ENCODE measurements at places on chromosomes 2 and 18. TPM values are rescaled to one million over a fixed set of nuclear protein-coding genes. Genes with fewer than 3 reads are reported as not detected.

RRM2 gene
- total RNA-seq, result 163 TPM

DNA sequence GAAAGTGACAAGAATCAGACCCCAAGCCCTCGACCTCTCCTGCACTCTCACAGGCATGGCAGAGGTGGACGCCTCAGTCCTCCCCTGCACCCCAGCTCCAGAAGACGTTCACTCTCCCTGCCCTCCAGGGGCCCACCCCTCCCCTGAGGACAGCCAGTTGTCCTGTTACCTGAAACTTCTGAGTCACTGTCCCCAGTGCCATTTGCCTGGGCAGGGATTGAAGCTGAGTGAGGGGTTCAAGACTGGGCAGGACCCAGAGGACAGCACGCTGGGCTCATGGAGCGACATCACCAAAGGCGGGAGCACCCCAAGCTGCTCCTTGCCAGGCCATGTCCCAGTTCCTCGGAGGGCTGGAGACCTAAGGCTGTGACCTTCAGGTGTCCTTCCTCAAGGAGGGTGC, 34.2 kb upstream of the COL6A3 start:
- DNase-seq, result no peak

NMS gene
- total RNA-seq, result not detected

DYNC1I2 gene
- total RNA-seq, result 75.4 TPM

CPLX4 gene
- not detected for total RNA-seq

- DNase-seq, result no peak
These were observed 1073.4 kb upstream of the ZEB2 start for GRCh38 chr2:145593280-145593679.

GRCh38 chr2:208062113-208062512, 36.8 kb upstream of the PLEKHM3 start:
- no peak for DNase-seq

- DNase-seq, result no peak
These were observed 333.0 kb upstream of the SLC14A2 start for GRCh38 chr18:45282101-45282812.

DNA sequence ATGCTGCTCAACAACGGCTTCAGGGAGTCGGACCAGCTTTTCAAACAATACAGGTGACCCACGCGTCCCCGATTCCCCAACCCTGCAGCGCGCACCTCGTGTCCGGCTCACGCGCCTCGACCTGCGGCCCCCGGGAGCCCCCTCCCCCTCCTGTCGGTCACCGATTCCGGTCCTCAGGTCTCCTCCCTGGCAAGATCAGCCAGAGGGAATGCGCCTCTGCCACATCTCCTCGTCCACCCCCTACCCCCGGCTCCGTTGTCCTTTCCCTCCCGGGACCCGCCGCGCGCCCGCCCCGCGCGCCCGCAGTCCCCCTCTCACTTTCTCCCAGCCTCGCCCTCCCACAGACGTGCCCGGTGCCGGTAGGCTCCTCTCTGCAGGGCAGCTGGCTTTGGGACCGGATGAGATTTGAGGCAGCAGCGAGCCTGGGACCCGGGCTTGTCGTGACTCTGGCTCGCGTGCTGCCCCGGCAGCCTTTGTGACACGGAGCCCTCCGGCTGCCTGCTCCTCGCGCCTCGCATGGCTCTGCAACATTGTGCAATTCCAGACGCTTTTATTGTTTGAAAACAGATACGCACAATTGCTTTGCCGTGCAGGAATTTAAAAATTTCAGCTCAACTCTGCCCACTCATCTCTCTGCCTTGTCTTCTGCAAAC, 558 bp downstream of the TTC39C start:
- peak; percentile 51 for DNase-seq

GRCh38 chr2:110948027-110948674, 172.6 kb upstream of the BCL2L11 start:
- DNase-seq, result no peak

DNA sequence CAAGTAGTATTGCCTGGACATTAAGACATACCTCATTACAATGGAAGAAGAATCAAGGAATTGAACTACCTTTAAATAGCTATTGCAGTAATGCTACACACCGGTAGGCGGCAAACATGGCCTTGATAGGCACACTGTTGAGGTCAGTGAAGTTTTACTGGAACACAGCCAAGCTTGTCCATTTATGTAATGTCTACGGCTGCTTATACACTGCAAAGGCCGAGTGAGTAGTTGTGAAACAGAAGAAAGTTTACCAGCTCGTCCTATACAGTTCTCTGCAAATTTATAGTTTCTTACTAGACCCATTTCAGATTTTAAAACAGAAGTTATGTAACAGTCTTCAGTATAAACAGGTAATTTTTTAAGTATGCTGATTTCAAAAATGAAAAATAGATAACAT, 38.8 kb downstream of the PPP4R1 start:
- DNase-seq, result peak; percentile 49

DNA sequence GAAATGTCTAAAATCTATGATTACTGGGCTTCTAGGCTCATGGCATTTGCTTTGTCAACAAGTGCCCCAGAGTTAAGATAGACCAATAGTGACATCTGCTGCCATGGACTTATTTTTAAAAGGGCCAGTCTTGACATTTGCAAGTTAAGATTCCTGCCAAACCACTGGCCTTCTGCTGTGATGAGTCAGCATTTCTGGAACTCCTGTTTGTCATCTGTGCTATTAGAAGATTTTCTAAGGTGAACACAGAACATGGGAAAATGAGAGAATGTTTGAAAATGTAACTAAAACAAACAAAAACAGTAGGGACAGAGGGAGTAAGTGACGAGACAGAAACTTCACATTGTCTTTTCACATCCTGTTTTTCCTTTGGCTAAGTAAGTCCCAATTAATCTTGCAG, 93.7 kb upstream of the WDR75 start:
- DNase-seq, result no peak

DNA sequence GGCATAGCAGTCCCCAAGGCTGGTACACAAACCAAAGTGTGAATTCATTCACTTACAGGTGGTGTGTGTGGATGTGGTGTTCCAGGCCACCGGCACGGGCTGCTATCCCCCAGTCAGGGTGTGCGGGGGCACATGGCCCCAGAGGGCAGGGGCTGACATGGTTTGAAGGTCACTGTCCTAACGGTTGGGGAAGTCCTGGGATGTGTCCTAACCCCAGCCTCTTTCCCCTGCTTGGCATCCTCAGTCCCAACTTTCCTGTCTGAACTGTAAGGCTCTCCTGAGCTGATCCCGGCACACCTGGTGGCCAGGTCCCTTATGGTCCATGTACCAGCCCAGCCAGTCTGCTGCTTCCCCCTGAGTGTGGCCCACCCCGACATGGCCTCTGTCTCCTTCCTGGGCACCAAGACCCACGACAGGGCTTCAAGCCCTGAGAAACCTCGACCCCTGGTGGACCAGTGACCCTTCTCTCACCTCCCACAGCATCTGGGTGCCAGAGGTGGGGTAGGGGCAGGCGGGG, 2.4 kb upstream of the TMEM185B start:
- DNase-seq, result no peak

CDH7 gene
- total RNA-seq, result 0.29 TPM

SRD5A2 gene
- not detected for total RNA-seq

GRCh38 chr18:60020107-60020925, 120.5 kb downstream of the PMAIP1 start:
- DNase-seq, result no peak

DNA sequence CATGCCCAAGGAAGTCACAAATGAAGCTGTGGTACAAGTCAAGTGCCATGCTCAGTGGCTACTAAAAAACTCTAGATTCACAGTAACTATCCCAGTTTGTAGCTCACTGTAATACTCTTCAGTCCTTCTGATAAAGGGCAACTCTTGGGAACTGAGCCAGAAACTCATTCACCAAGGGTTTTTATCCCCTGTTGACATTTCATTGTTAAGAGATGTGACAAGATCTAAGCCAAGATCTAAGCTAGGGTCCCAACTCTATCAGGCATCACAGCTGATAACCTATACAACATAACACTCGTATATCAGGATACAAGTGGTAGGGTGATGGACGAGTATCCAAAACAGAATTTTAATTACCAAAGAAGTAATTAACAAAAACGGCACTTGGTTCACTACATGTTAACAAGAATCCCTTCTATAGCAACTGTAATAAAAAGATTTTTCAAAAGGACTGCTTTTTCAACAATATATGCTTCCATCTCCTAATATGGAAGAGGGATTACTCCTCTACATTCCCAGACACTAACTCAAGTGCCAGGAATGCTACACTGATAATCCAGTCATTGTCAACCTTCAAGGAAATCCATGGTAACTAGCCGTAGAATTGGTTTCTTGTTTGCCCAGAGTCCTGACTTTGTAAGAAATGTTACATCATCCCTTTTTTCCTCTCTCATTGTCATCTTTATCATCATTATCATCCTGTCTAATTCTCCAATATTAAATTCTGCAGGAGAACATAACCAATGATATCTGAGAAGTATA, 111.7 kb downstream of the CDH2 start:
- DNase-seq, result no peak

DNA sequence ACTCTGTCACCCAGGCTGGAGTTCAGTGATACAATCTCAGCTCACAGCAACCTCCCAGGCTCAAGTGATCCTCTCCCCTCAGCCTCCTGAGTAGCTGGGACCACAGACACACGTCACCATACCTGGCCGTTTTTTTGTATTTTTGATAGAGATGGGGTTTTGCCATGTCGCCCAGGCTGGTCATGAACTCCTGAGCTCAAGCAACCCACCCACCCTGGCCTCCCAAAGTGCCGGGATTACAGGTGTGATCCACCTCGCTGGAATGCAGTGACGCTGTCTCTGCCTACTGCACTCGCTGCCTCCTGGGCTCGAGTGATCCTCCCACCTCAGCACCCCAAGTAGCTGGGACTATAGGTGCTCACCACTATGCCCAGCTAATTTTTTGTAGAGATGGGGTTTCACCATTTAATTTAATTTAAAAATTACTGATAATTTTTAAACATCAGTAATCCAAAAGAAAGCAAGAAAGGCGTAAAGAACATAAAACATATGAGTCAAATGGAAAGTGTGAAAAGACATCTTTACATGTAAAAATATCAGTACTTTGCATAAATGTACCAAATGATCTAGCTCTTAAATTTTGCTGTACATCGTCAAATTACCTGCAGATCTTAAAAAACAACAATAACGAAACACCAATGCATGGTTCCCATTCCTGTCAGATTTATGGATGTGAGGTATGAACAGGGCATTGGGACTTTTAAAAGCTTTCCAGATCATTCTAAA, 2.8 kb upstream of the ZNF236 start:
- DNase-seq, result no peak

DNA sequence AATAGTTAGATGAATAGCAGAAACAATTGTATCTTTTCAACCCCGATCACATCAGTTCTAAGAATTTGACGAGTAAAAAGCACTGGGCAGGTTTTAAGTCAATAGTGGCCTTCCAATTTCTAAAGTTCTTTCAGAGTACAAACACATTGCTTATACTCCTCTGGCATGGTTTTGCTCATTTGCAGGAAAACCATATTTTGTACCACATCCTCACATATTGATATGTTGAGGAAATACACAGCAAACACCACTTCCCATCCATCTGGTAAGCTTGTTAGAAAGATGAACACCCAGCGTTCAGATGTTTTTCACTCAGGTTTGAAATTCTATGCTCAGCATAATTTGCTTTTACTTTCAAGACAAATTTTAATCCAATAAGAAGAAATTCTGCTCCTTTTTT, 344.6 kb upstream of the ACVR2A start:
- no peak for DNase-seq

GRCh38 chr2:190742431-190742830, 93.5 kb downstream of the NAB1 start:
- no peak for DNase-seq

CD226 gene
- total RNA-seq, result 0.04 TPM

DNA sequence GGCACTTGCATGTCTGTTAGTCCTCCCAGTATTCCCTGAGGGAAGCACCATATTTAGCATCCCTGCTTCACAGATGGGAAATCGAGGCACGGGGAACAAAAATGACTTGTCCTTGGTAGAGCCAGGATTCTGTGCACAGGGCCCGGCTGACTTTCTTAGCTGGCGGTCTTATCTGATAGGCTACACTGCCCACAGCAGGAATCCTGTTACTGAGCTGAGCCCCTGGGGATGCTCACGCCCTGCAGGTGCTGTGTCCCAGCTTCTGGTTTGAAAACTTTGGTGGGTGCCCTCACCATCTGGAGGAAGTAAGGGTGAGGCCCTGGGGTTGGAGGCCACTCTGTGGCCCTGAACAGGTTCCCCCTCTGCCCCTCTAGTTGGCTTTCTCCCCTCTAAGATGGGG, 68.4 kb upstream of the MCFD2 start:
- DNase-seq, result no peak

DNA sequence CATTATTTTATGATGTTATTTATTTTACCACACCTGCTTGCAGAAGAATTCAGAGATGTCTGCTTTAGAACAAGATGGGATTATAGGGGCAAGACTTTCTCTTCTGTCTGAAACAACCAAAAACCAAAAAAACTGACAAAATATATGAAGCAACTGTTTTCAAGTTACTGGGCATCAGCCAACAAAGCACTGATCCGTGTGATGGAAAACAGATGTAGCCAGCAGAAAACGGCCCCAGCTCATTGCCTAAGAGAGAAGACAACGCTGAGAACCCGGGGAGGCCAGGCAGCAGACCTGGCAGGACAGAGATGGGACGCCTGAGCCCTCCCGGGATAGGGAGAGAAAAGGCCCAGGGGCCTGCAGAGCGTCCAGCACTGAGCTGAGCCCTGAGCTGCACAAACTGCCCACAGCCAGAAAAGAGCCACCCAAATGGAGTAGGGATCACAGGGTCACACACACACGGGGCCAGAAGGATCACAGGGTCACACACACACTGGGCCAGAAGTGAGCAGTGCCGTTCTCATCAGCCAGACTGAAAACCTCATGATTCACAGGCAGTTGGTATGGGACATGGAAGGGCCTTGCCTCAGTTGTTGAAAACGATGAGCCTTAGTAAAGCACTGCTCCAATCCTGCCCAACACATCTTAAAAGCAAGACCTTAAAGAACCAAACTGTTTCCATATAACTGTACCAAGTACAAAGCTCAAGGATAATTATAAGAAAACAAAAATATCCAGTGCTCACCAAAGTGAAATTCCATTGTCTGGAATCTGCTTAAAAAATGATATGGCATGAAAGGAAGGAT, 12.1 kb downstream of the PXDN start:
- peak; percentile 31 for DNase-seq

ARHGAP15 gene
- not detected for total RNA-seq

SERPINB4 gene
- total RNA-seq, result 4.3 TPM

GRCh38 chr2:165594935-165595255, 125.4 kb downstream of the CSRNP3 start:
- no peak for DNase-seq

- no peak for DNase-seq
These were observed 47.0 kb upstream of the IHH start for GRCh38 chr2:219107758-219108157.

OSBPL6 gene
- 4.6 TPM for total RNA-seq

DNA sequence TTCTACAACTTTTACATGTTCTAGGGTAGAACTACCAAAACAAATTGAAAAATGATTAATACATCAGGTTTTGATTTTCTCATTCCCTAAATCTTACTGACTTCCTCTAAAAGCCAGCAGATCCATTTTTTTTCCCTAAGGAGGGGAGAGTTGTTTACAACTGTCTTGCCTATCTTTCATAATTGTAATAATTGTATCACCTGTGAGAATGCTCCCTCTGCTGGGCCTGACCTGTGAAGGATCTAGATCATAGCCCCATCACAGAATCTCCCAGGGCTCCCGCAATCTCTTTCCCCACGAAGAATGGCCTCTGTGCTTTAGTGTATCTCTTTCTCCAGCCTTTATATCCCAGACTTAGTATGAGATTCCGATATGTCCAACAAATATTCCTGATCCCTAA, 9.1 kb downstream of the LOXL3 start:
- DNase-seq, result no peak

TLX2 gene
- total RNA-seq, result 0.20 TPM

- no peak for DNase-seq
These were observed 662.9 kb downstream of the IRS1 start for GRCh38 chr2:226136739-226137138.

KRTCAP3 gene
- 57.3 TPM for total RNA-seq

GRCh38 chr18:10241579-10241978, 212.9 kb upstream of the APCDD1 start:
- DNase-seq, result no peak

Data from H9 (cell line).